ENCODE measurements at places on chromosomes 6 and 20.

- no peak for DNase-seq
Measured at GRCh38 chr20:2907519-2907918, 34.2 kb downstream of the PTPRA start.

GRCh38 chr6:150759483-150759882, 106.0 kb upstream of the MTHFD1L start:
- DNase-seq = no peak

DNA sequence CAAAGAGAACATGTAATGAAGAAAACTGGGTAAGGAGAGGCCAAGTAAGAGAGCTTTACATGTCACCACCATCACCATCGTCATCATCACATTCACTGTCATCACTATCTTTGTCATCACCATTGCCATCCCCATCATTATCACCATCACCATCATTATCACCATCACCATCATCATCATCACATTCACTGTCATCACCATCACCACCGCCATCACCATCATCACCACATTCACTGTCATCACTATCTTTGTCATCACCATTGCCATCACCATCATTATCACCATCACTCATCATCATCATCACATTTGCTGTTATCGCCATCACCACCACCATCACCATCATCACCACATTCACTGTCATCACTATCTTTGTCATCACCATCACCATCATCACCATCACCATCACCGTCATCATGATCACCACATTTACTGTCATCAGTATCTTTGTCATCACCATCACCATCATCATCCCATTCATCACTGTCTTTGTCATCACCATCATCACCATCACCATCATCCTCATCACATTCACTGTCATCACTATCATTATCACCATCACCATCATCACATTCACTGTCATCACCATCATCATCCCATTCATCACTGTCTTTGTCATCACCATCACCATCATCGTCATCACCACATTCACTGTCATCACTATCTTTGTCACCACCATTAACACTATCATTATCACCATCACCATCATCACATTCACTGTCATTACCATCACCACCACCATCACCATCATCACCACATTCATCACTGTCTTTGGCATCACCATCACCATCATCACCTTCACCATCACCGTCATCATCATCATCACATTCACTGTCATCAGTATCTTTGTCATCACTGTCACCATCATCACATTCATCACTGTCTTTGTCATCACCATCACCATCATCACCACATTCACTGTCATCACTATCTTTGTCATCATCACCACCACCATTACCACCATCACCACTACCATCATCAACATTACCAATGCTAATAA, 172.3 kb downstream of the ERMARD start:
- DNase-seq = no peak

DNA sequence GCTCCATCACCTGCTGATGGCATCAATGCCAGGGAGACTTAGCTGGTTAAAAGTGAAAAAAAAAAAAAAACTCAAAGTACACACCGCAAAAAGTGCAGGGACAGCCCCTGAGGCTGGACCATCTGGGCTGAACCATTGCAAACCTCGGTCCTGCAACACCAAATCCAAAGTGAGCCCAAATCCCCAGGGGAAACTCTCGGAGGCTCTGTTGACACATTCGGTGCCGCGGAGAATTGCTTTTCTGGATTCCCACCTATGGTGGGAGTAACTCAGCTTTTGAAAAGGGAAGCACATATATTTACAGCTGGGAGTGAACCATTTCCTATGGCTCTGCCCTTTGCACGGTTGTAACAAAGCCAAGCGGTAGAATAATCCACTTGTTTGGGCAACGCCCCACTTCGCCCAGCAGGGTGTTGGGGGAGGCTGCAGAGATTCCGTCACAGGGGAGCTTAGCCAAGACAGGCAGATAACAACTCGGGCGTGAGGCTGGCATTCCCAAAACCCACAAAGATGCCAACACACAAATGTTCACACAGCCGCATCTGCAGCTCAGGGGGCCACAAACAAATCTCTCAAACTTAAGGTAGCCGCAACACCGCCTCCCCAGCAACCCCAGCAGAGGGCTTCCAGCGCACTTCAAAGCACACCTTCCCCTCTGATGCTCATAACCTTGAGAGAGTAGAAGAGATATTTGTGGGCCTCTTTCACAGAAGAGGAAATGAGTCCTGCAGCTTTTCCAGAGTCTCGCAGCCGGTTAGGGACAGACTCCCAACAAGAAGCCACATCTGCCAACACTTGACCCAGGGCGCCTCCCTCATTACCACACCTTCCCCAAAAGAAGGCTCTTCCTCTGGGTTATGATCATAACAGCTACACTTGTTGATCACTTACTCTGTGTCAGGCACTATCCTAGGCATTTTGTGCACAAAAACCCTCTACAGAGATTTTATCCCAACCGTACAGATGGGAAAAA, 11.4 kb downstream of the ZC3H12D start:
- DNase-seq = no peak
